Trophoblast cell (in vitro differentiated cells and primary cell): ENCODE measurements at places on chromosomes 16 and 17.

GRCh38 chr17:19705201-19705600 lies 11.2 kb downstream of the SLC47A2 start:
- DNase-seq = no peak

- DNase-seq = no peak
Measured at GRCh38 chr16:54455030-54455725, 168.6 kb upstream of the IRX3 start.

GRCh38 chr16:87325423-87325858 lies 8.2 kb upstream of the C16orf95 start:
- DNase-seq = no peak

- no peak for DNase-seq
Measured at GRCh38 chr16:11278681-11279628, 2.2 kb downstream of the PRM1 start.

GRCh38 chr17:58191241-58191896 lies 1.2 kb upstream of the EPX start:
- DNase-seq = no peak

- DNase-seq = no peak
Measured at GRCh38 chr16:28108590-28109247, 45.2 kb upstream of the GSG1L start.

- DNase-seq = no peak
Measured at GRCh38 chr17:77307479-77308198, 166.9 kb downstream of the SEC14L1 start.

- DNase-seq = no peak
Measured at GRCh38 chr16:454397-454940, 29.0 kb downstream of the RAB11FIP3 start.

DNA sequence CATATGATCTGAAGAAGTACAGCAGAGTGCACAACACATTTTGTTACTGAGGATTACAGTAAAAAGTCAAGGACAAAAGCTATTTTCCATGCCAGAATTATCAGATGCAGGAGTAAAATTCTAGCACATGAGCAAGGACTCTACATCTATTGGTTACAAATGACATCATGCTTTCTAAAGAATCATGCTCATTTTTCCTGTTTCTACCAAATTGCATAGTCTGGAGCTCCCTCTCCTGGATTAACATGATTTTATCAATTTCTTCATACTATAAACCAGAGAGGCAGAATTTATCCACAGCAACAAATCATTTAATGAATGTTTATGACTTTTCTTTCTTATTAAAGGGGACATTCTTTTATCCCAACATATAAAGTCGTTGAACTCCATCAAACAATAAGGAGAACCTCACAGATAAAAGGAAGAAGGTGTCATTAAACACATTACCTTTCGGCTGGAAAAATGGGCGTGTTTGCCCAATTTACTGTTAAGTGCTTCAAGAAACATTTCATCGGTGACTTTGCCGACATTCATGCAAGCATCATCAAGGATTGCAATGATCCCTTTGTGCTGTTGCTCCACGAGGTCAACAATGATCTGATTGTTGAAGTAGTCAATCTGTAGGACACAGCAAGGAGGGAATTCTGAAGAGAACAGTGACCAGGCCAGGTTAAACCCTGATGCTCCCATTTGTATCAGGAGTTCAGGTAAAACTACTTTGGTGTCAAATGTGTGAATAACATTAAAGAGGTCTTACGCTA lies 121.7 kb downstream of the MYO1D start:
- DNase-seq = no peak

DNA sequence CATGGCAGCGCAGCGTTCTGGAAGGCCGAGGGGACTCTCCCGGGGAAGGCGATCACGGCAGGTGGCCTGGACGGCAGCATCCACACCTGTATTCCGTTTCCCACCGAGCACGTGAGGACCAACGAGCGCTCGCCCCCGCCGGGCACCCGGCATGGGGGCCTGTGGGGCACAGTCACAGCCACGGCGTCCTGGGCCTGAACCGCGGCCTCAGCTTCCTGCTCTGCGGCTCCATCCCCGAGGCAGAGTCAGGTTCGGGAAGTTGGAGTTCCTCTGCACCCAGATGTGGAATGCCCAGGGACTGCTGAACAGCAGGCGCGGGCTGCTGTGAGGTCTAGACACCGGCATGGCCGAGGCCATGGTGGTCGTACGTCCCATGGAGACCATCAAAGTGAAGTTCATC lies 1713.9 kb downstream of the TP53TG3F start:
- no peak for DNase-seq

DNA sequence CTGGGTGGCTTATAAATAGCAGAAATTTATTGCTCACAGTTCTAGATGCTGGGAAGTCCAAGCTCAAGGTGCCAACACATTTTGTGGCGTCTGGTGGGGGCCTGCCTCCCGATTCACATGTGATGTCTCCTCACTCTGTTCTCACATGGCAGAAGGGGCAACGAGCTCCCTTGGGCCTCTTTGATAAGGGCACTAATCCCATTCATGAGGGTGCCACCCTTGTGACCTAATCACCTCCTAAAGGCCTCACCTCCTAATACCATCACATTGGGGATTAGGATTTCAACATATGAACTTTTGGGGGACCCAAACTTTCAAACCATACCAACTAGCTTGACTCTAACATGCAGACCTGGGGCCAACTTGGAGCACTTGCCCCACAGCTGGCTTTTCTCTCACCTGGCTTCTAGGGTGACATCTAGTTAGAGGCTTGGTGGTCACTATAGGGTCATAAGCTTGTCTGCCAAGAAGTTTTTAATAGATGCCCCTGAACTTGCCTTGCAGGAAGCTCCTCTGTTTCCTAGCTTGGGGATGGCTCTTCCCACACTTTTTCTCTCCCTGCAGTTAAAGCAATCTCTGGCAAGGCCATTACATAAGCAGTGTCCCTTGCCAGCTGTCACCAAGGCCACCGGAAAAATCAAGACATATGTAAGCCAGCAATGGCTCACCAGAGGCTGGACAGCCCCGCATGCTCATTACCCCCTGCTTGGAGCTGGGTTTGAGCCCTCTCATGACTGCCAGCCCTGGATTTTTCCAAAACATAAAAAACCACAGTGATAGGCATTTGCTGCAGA lies 8.4 kb upstream of the MED9 start:
- DNase-seq = no peak

GRCh38 chr16:67165121-67166078 lies 855 bp downstream of the HSF4 start:
- DNase-seq = no peak

- DNase-seq = no peak
Measured at GRCh38 chr17:79627184-79627765, 16.4 kb upstream of the RBFOX3 start.

- peak; percentile 93 for DNase-seq
Measured at GRCh38 chr17:75010683-75011400, 1.6 kb upstream of the MRPL58 start.

GRCh38 chr17:48646183-48647102 lies 20.3 kb upstream of the HOXB9 start:
- no peak for DNase-seq

GRCh38 chr16:2840914-2841313 lies 10.8 kb downstream of the ZG16B start:
- DNase-seq = no peak

DNA sequence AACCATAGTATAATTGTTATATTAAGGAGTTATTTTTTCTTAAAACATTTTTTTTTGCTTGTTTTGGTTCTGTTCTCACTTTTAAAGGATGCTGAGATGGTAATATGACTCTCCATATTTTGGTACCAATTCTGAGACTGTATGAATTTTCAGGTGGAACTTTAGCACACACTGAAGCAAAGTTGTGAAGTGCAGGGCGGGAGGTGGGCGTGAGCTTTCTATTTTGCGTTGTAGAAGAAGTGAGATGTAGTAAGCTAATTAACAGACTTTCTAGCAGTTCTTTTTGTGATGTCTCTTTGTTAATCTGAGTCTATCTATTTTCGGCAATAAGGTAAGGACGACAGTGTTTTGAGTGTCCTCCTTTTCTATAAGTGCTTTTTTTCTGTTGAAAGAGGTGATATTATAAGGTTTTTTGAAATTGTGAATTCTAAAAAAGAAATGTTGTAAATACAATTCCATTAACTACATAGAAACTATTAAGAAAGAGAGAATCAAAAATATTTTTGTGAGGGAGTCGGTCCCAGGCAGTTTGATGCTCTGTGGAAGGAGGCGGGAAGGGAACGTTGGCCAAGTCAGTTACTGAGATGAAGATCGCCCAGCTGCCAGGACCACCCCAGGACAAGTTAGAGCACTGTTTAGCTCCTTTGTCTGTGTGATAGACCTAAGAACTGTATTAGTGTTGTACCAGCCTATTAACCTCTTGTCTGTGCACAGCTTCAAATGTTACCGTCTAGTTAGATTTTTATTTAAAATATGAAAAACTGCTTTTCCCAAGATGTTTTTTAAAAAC lies 65.0 kb downstream of the CCDC182 start:
- no peak for DNase-seq

- DNase-seq = no peak
Measured at GRCh38 chr17:37191219-37191618, 184.6 kb upstream of the C17orf78 start.

GRCh38 chr16:63361032-63361624 lies 1324.9 kb upstream of the CDH8 start:
- peak; percentile 66 for DNase-seq

DNA sequence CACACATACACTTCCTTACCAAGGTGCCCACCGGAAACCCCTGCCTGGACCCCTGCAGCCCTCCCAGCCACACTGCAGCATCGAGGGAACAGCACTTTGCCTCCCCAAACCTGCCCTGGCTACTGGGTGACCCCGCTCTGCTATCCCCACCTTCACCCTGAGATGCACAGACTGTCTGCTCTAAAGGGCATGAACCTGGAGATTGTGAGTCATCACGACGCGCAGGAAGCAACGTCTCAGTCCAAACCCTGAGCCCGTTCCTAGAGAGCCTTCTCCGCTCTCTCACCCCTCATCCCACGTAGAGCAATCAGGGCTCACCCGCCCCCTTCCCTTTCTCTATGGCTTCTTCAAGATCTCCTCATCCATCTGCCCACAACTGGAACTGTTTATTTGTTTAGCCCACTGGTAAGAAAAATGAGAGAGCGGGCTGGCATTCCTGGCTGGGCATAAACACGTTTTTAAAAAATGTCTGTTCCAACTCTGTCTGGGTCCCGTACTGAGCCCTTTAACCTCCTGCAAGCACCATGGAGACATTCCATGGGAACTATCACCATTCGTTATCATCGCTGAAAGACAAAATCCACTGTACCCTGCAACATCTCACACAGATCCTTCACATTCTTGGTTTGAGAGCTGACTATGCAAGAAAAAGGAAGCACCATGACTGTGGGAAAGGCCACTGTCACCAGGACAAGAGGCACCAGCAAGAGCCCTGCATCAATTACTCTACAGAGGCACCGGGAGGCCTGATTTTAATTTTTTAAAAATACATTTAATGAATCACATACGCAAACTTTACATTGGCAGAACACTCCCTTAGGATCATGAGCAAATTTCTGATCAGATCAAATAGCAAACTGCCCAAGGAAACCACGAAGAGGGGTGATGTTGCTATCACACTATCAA lies 28.2 kb downstream of the ZFHX3 start:
- peak; percentile 80 for DNase-seq

DNA sequence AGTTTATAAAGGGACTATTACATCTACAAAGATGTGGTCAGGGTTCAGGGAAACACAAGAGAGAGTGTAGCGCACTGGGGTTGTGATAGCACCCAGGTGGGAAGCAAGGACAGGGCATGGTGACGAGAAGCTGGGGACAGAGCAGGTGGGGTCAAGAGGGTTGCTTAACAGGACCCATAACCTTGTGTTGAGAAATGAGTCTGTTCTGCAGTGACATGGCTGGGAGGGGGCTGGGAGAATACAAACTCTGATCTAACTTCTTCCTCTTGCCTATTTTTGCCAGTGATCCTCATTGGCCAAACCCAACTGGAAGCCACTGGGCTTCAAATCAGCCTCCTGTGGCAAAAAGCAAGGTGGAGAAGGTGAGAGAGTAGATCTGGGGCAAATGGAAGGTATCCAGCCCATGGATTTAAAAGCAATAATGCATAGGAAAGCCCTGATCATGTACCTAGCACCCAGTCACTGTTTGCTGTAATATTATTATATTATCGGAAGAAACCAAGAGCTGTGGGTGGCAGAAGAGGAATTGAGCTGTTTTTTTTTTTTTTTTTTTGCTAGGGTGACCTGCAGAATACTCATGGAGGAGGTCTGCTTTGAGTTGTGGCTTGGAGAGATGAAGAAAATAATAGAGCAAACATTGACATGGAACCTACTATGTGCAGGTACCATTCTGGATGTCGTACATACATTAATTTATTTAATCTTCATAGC lies 76.9 kb upstream of the ZFHX3 start:
- no peak for DNase-seq

DNA sequence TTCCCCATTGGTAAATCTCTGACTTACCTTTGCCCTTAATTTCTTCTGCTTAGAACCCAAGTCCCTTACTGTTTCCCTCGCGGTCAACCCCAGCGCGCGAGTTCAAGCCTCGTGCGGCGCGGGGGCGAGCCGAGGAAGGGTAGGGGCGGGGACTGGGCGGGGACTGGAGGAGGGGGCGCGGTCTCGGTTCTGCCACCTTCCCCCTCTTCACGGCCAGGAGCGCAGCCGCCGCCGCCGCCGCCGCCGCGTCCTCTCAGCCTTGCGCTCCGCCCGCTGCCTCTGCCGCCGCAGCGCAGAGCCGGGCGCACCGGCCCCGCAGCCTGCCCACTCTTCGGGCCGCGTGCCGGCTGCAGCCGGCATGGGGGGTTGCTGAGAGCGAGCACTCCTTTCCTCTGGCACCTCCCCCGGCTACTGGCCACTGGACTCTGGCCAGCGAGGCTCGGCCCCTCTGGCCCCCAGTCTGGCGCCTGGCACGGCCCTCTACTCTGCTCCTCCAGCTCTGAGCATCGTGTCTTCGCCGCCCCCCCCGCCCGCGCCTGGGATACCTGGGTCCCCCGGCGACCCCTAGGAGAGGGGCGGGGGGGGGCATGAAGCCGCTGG lies at the start of gene RAPGEFL1:
Gene RAPGEFL1 (plus strand): TSS at position 196 of the 600 bp plus-strand sequence. CDS start 392 bp downstream, at position 588.
- peak; percentile 69 for DNase-seq

DNA sequence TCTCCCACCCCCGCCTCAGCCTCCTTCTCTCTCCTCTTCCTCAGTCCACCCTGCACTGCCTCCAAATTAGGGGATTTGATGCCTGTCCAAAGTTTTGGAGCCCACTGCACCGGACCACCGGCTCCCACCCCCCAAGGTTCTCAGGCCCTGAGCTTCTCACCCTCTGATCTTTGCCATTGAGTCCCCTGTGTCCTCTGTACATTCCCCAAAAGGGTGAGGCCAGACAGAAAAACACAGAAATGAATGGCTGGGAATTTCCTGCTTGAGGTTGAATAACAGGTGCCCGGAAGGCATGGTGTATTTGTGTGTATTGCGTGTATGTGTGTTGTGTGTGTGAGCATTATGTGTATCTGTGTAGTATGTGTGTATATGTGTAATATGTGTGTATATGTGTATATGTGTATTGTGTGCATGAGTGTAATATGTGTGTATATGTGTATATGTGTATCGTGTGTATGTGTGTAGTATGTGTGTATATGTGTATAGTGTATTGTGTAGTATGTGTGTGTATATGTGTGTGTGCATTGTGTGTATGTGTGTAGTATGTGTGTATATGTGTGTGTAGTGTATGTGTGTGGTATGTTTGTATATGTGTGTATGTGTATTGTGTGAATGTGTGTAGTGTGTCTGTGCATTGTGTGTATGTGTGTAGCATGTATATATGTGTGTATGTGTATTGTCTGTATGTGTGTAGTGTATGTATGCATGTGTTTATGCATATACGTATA lies 16.0 kb upstream of the CCL17 start:
- DNase-seq = no peak

- no peak for DNase-seq
Measured at GRCh38 chr17:78844301-78845005, 3.8 kb upstream of the USP36 start.

GRCh38 chr16:81143921-81144471 lies 47.8 kb upstream of the GCSH start:
- DNase-seq = peak; percentile 94
